ENCODE measurements at places on chromosomes 16 and 17.
A peak's percentile ranks its signal among the peaks of the same experiment; 100 is the strongest.

GRCh38 chr17:60902399-60902798 lies 224.7 kb downstream of the BCAS3 start:
- DNase-seq, result no peak

DNA sequence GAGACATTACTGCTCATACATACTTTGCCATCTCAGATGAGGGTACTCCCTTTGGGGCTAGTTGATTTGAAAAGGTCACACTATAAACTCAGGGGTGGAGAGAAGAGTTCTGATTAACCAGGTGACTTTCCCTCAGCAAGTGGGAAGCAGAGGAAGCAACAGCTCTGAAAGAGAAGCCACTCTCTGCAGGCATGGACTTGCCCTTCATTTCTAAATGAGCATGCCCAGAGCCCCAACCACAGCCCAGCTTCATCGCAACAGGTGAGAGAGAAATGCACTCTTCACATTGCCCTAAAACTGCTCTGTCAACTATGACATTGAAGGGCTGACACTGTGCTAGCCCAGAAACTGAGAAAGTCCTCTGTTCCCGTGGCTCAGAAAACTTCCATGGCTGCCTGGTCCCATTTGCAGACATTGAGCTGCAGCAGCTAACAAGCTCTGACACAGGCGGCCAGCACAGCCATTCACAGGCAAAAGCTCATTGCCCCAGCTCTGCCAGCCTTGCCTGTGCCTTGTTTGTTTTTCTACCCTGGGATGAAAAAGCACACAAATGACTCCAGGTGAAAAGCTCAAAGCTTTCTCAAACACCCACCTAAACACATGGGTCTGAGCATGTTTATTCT lies 419.8 kb upstream of the DYNLRB2 start:
- DNase-seq, result no peak

DNA sequence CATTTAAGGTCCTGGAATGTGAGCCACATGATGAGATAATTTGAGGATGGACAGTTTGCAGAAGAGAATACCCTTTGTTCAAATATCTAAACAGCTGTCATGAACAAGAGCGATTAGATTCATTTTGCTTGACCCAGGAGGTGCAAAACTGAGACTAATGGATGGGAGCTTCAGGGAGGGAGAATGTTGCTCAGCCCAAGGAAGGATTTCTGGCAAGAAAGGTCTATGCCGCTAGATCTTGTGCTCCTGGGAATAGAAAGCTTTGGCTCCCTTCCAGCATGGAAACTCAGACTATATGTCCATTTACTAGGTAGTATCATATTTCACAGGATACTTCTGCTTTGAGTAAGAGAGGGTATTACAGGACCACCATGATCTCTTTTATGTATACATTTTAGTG lies 14.8 kb upstream of the CDH11 start:
- DNase-seq, result no peak

DNA sequence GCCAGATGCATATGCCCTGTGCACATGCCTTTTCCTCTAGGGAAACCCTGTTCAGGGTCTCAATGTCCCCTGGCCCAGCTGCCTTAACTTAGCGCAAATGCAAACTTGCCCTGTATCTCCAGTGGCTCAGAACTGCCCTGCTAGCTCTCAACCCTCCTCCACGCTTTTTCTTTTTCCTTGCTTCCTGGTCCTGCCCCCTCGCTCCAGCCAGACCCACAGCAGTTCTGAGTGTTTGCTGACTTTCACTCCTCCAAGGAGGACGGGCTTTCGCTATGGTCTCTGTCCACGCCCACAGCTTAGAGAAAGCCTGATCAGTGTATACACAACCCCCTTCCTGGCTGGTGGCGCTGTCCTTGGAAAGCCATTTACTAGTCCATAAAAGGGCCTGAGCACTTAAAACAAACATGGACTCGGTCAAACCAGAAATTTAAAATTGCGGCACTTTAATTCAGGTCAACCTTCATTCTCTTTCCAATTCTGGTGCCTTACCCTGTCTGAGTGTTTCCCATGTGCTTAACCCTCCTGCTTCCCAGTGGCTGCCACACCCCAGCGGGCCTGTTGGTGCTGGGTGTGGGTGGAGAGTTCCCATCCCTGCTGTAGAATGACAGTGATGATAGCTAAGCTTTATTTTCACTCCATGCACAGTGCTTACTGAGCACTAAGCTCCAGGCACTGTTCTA lies 15.6 kb upstream of the TMEM98 start:
- peak; percentile 98 for DNase-seq

- DNase-seq, result no peak
These were observed 8.8 kb downstream of the STX1B start for GRCh38 chr16:31001507-31002249.

DNA sequence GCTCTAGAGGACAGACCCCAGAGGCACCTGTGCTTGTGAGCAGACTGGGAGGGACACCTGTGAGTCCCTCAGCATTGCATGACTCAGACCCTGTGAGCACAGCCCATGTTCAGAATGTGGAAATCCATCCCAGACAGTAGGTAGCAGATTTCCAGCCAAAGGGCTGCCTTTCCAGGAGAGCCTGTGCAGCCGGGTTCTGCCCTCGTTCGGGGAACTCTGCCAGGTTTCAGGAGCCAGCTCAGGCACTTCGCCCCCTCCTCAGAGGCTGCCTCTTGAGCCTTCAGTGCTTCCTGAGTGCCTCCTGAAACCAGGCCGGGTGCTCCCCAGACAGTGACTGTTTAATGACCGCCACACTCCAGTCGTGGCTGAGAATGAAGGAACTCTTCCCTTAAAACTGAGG lies 23.3 kb upstream of the SDR42E2 start:
- no peak for DNase-seq

- no peak for DNase-seq
These were observed 3.5 kb upstream of the YPEL2 start for GRCh38 chr17:59327981-59328290.

- DNase-seq, result no peak
These were observed 96.4 kb downstream of the ABCC6 start for GRCh38 chr16:16126896-16127295.

DNA sequence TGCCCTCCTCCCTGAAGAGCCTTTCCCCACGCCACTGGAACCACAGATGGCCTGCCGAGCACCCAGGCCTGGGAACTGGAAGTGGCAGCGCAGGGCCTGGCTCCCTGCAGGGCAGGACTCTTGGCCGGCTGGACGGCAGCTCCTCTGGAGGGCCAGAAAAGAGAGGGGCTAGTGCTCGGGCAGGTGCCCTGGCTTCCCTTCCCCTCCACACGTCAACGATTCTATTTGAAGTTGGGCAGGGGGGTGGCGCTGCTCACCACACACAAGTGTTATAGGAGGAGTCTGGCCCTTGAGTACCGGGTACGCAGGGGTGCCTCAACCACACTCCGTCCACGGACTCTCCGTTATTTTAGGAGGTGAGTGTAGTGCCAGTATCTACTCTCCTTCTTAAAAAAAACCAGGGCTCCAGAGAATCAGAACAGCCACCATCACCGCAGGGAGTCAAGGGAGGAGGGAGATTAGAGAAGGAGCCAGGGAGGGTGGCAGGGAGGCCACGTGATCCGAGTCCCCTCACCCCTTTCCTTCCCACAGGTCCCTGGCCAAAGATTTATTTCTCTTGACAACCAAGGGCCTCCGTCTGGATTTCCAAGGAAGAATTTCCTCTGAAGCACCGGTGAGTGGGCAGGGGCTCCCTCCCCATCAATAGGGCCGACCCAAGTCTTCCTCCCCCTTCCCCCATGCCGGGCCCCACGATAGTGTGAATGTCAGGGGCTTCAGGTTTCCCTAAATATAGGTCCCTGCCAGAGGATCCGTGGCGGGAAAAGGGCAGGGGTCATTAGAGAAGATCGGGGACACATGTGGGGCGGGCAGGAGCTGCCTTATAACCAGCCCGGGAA lies 1.4 kb upstream of the ALDOA start:
- no peak for DNase-seq

DNA sequence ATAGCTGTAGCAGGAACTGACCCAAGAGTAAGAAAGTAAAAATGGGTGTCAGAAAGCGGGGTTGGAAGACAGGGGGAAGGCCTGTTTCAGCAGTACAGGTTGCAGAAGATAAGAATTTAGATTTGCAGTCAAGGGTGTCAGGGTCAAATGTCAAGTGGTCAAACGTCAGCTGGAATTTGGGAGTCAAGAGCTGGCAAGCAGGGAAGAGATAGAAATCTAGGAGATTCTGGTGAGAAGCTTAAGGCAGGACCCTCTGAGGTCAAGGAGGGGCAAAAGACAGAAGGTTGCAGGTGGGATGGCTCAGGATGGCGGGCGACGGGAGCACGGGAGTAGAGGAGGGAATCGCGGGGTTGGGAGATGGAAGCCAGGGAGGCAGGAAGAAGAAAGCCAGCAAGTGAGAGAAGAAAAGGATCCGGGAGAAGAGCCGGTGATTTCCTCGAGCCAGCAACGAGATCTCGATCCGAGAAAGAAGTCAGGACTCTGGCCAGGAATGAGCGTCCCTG lies 335 bp downstream of the SLC25A35 start:
- no peak for DNase-seq

- DNase-seq, result no peak
These were observed 76.5 kb downstream of the ARHGAP44 start for GRCh38 chr17:12865769-12866168.

- no peak for DNase-seq
These were observed 15.0 kb downstream of the ZNF232 start for GRCh38 chr17:5096731-5097100.

DNA sequence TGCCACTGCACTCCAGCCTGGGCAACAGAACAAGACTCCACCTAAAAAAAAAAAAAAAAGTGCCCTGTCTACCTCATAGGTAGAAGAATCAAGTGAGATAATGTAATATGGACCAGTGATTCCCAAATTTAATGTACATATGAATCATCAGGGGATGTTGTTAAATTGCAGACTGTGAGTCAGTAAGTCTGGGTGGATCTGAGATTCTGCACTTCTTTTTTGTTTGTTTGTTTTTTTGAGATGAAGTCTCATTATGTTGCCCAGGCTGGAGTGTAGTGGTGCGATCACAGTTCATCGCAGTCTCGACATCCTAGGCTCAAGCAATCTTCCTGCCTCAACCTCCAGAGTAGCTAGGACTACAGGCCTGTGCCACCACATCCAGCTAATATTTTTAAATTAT lies 31.6 kb downstream of the HOXB1 start:
- DNase-seq, result no peak

GRCh38 chr17:49342575-49342936 lies 19.5 kb downstream of the ZNF652 start:
- no peak for DNase-seq

DNA sequence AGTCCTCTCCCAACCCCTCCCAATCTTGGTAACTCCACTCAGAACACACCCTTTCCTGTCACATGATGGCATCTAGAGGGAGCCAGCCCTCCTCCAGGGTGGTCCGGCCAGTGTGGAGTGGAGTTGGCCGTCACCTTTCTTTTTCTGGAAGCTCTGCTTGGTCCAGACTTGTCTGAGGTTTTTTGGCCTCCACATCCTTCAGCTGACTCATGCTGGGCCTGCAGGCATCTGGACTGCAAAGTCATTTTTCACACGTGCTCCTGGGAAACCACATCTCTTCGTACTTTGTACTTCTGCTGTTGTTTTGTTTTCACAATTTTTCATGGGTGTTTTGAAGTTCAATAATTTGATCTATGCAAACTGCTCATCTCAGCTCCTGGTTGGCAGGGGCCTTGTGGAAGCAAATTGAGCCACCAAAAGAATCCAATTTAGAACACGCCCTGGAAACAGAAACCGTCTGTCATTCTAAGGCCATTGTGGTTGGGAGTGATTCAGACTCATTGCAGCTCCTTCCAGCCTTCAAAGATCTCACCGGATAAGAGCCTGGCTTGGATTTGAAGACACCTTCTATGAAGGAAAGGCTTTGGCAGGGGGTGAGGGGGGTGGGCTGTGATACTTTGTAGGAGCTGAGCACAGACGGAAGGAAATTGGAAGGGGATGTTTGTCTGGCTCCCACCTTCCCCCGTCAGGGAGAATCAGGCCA lies 42.4 kb upstream of the NF1 start:
- no peak for DNase-seq

- DNase-seq, result no peak
These were observed 211.5 kb upstream of the AXIN2 start for GRCh38 chr17:65772989-65773388.

DNA sequence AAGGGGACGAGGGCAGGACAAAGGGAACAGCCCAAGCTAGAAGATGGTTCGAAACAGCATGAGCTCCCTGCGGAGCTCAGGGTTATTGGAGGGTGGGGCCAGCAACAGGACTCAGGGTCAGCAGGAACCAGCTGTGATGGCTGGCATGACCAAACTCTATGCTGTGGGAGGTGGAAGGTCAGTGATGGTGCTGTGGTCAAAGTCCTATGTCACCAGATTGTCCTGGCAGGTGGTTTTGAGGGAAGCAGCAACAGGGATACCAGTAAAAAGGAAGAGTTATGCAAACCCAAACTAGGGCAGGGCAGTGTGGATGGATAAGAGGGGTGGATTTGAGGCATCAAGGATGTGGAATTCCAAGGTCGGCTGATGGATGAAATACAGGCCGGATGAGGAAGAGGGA lies 32.4 kb downstream of the CACNG4 start:
- DNase-seq, result no peak

GRCh38 chr16:25256695-25257469 lies 763 bp downstream of the ZKSCAN2 start:
- DNase-seq, result no peak

DNA sequence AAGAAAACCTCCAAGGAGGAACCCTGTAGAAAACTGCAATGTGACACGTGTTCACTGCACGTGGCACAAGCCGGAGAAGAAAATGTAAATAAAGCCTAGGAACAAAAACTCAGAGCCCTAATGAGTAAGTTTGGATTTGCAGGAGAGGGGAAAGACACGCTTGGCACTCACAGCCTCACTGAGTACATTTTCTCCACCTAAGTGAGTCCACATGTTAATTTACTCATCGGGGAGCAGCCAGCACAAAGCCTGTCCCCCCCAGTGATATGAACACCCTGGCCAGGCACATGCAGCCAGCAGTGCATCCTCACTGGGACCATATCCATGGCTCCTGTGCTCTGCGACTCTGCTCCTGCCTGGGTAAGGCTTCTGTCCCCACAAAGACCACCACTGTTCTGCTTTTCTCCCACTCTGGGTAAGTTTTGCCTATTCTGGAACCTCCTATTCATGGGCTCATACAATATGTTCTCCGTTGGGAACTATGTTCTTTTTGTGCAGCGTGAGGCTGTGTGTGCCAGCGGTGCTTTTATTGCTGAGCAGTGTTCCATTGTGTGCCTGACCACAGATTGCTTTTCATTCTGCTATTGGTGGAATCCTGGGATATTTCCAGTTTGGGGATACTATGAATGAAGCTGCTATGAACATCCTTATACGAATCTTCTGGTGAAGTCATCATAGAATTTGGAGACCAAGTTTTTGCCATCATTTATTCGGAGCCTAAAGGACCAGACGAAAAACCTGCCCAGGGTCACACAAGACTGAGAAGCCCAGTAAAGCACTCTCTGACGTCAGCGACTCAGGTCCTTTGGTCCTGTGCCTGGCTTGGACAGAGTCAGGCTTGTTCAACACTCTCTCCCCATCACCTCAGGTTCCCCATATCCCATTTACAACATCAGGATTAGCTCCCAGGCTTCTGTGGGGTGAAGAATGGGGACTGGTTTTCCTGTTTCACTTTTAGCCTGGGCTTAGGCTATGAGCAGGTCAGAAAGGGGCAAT lies 53.3 kb downstream of the RNF112 start:
- no peak for DNase-seq

DNA sequence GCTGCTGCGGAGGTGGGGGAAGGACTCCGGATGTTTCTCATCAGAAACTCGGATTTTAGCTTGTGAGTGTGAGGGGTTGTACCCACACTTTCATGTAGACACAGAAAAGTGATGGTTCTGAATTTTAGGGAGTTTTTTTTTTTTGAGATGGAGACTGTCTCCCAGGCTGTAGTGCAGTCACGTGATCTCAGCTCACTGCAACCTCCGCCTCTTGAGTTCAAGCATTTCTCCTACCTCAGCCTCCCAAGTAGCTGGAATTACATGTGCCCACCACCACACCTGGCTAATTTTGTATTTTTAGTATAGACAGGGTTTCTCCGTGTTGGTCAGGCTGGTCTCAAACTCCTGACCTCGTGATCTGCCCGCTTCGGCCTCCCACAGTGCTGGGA lies 22.4 kb upstream of the GNG13 start:
- DNase-seq, result no peak

Data from LNCaP clone FGC (cell line).